ENCODE measurements at places on chromosomes 16 and 17.
A peak's percentile ranks its signal among the peaks of the same experiment; 100 is the strongest.

DNA sequence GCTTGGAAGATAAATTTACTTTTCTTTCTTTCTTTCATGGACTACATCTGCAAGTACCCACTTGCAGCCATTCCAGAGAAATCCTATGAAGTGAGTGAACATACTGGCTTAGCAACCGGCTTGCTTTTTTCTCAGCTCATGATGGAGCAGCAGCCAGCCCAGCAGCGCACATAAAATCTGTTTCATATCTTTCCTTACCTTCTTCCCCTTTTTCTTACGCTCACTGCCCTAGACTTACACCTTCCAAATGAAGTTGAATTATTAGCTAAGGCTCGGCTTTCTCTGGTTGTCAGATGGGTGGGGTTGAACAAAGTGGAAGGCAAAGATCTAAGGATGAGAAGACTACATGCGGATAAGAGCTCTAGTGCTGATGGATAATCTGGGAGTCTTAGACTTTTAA lies 13.9 kb upstream of the ABCA8 start:
- DNase-seq, result no peak

- DNase-seq, result no peak
Observed at GRCh38 chr17:19723964-19724363, 7.6 kb upstream of the SLC47A2 start.

GRCh38 chr17:82350182-82351030 lies 8.6 kb upstream of the TEX19 start:
- DNase-seq, result peak; percentile 39

- no peak for DNase-seq
Observed at GRCh38 chr16:48062681-48063080, 93.1 kb downstream of the ABCC12 start.

DNA sequence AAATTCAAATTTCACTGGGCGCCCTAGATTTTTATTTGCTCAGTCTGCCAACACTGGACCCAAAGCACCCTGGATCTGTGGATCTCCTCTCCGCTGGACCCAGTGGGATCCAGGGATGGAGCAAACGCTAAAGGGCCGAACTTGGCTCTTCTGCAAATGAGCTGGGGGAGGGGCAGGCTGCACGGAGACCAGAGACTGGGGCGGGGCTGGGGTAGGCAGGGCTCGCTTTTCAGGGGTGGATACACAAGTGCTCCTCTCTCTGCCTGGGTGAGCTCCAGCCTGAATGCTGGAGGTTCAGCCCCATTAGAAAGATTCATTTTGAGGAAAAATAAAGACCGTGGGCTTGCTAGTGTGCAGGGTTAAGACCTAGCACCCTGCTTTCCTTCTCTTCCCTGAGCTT lies 8.9 kb downstream of the CBX4 start:
- DNase-seq, result peak; percentile 61

GRCh38 chr16:19301931-19302330 lies 16.4 kb downstream of the CLEC19A start:
- DNase-seq, result no peak

DNA sequence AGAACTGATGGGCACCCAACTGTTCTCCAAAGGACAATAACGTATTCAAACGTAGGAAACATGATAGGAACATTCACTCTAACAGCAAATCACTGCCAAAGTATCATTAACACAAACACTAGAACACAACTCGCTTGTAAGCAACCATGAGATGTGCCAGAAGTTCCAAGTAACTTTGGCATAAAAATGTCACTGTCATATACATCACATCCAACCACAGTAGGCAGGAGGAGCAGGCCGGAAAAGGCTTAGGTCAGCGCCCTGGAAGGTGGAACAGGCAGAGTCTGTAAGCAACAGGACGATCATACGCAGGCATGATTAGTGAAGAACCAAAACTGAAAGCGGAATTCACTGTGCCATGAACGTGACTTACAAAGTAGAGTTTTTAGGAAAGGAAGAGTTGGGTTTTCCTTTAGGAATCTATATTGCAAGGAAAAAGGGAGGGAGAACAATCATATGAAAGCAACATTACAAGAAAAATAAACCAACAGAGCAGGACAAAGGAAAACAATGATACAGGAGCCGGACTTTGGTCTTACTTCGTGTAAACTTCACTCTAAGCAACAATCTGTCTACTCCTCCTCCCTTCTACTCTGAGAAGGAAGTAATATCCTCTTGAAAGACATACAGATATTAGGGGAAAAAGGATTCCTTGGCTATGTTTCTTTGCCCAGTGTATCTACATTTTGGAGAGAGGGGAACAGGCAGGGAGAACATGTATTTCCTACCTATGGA lies 52.3 kb downstream of the YWHAE start:
- DNase-seq, result no peak

GRCh38 chr16:79391395-79391794 lies 209.1 kb downstream of the MAF start:
- DNase-seq, result no peak

DNA sequence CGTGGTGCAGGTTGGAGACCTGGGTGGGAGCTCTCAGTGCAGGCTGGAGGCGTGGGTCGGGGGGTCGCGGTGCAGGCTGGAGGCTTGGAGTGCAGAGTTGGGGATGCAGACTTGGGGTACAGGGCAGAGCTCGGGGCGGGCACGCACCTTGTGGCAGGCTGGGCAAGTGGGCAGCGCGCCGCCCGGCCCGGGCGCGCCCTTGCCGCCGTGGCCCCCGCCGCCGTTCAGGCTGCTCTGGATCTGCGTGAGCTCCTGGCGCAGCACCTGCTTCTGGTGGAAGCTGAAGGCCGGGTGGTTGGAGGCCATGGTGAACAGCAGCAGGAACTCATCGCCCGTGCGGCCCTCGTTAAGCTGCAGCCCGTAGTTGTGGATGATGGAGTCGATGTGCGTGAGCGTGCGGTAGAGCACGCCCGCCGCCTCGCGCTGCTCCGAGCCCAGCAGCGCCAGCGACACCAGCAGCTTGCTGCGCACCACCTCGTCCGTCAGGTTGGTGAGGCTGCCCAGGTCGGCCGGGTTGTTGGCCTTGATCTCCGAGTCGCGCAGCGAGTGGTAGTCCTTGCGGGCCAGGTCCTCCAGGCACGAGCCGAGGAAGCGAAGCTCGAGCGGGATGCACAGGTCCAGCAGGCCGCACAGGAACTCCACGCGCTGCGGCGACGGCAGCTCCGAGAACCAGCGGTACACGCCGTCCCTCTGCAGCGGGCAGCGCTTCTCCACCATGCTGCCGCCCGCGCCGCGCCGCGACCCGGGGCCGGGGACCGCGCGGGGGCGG lies 1.1 kb downstream of the ZCCHC14 start:
- DNase-seq, result peak; percentile 33

DNA sequence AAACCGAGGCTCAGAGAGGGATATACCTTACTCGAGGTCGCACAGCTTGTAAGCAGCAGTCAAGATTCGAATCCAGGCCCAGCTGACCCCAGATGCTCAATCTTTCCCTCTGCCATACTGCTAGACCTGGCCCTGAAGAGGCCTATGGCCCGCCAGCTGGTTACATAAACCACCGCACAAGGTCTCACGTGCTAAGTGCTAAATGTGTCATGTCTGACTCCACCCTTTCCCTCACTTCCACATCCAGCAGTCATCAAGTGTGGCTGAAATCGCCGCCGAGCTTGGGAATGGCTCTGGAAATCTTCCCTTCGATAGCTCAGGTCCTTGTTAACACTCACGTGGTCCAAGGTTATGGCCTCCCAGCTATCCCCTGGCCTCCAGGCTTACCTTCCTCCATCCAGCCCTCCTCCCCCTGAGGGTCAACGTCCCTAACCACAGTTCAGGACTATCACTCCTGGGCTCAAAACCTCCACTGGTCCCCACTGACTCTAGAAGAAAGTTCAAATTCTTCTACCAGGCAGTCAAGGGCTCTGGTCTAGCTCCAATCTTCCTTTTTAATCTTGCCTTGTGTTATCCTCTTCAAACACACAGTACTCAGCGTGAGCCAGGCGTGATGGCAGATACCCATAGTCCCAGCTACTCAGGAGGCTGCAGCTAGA lies 3.5 kb downstream of the ZBTB4 start:
- DNase-seq, result peak; percentile 92

DNA sequence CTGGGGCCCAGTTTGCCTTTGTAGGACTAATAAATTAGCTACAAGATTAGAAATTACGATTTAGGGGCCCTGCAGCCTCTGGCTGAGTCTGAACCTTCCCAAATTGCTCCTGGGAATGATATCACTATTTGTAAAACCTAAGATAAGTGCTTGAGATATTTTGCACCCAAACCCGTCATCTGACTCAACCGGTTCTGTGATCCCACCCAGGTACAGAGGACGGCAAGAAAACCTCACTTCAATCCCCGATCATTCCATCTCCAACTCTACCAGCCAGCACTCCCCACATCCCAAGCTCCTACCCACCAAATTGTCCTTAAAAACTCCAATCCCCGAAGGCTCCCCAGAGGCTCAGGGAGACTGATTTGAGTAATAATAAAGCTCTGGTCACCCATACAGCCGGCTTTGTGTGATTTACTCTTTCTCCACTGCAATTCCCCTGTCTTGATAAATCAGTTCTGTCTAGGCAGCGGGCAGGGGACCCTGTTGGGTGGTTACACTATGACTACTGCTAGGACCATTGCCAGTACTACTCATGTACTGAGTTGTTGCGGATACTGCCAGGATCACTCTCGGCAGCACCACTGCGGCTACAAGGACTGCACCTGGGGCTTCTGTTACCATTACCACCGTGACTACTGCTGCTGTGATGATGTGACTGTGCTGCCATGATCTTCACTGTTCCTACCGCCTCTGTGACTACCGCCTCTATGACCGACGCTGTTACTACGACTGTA lies 73.1 kb downstream of the IRF8 start:
- no peak for DNase-seq

DNA sequence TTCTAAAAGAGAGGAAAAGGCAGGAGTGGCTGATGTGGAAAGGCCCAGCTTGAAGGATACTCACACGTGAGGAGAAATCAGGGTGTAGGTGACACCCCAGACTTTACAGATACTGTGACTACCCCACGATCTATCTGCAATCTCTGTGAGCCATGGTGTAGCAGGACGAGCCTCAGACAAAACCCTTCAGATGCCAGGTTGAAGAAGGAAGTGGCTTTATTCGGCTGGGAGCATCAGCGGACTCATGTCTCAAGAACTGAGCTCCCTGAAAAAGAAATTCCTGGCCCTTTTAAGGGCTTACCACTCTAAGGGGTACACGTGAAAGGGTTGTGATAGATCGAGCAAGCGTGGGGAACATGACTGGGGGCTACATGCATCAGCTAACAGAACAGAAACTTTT lies 4.7 kb upstream of the SLC6A4 start:
- no peak for DNase-seq

GRCh38 chr17:36643086-36643685 lies 41.8 kb downstream of the MRM1 start:
- no peak for DNase-seq

DNA sequence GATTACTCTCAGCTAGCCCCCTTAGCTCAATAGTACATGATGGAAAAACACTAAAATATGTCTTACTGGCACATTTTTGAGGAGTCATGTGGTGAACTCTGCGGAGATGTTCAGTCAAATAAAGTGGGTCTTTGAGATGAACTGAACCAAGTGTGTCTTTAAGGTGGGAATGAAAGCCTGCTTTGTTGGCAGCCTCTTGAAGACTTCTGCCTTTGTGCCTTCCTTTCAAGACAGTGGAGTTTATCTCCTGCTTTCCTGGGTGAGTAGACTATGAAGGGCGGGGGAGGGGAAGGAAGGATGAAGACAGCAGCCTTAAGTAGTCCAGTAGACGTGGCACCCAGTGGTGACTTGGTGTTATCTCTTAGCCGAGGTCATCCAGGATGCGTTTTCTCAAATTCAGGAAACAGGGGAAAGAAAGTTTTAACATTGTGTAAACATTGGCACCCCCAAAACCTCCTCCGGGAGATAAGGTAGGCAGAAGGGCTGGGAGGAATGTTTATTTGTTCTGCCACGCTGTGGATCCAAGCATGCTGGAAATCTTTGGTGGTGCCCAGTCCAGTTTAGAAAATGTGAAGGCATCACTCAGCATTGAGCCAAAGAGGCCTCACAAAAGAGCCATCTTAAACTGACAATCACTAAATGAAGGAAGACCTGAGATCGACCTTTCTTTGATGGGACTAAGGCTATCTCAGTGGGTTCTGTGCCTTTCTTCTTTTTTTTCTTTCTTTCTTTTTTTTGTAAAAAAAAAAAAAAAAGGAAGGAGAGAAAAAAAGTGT lies 220.6 kb downstream of the FTO start:
- DNase-seq, result no peak

GRCh38 chr17:82267575-82268379 lies 5.7 kb downstream of the CSNK1D start:
- DNase-seq, result peak; percentile 70

GRCh38 chr17:66215529-66215911 lies 13.7 kb downstream of the APOH start:
- DNase-seq, result no peak

DNA sequence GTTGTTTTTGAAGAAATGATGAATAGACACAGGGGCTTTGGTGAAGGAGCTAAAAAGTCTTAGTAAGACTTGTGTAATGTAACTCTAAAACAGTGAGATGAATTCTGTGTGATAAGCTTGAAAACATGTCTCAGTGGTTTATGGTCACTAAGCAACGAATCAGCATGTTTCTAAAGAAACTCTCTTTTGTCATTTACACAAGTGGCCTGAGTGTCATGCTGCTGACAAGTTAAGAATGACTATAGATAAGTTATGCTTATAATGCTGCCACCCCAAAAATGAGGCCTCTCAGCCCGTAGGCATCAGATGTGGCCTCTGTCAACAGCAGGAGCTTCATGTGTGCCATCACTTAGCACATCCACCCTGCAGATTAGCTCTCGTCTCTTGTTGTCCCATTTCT lies 8.7 kb downstream of the COX10 start:
- peak; percentile 43 for DNase-seq
